ENCODE measurements at places on chromosomes 5 and 9.

GRCh38 chr5:32339878-32340277 lies 27.1 kb upstream of the MTMR12 start:
- no peak for DNase-seq

DNA sequence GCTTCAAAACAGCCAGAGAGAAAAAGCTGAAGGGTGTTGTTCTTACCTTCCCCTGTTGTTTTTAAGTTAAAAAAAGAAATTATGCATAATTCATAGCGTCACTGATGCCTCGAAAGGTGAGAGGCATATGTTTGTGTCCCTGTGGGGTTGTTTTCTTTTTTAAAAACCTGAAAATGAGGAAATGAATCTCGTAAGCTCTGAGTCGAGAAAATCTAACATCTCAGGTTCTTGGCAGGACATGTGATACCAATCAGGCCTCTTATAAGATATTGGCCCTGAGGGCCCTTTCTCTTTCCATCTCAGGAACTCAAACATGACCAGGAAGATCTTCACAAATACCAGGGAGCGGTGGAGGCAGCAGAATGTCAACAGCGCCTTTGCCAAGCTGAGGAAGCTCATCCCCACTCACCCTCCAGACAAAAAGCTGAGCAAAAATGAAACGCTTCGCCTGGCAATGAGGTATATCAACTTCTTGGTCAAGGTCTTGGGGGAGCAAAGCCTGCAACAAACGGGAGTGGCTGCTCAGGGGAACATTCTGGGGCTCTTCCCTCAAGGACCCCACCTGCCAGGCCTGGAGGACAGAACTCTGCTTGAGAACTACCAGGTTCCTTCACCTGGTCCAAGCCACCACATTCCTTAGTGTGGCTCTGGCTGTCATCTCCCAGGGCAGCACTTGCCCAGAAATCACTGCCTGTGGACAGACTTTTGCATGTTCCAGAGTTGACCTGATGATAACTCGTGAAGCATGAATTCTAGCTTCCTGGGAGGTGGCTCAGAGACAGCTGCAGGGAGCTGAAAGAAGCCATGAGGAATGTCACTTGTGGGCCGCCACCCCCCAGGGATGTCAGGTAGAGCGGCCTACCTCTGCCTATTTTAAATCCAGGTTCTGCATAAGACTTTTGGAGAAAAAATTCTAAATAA lies at the start of gene TAL2:
TSS of gene TAL2 (plus strand) at position 274 of the 921 bp plus-strand sequence. CDS start at position 314, 40 bp downstream.
- DNase-seq, result no peak

DNA sequence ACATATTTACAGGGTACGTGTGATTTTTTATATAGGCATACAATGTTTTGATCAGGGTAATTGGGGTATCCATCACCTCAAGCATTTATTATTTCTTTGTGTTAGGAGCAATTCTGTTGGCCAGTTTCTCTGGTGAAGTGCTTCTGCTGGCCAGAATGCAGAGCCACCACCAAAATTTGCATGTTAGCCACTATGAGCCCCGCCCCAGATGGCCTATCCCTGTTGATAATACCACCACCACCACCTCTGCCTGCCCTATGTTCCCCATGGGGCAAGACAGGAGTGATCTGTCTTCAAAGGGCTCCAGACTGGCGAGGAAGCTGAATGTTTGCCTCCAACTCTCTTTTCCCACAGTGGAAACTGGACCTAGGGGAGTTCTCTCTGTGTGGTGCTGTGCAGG lies 26.0 kb upstream of the JAK2 start:
- DNase-seq, result no peak

DNA sequence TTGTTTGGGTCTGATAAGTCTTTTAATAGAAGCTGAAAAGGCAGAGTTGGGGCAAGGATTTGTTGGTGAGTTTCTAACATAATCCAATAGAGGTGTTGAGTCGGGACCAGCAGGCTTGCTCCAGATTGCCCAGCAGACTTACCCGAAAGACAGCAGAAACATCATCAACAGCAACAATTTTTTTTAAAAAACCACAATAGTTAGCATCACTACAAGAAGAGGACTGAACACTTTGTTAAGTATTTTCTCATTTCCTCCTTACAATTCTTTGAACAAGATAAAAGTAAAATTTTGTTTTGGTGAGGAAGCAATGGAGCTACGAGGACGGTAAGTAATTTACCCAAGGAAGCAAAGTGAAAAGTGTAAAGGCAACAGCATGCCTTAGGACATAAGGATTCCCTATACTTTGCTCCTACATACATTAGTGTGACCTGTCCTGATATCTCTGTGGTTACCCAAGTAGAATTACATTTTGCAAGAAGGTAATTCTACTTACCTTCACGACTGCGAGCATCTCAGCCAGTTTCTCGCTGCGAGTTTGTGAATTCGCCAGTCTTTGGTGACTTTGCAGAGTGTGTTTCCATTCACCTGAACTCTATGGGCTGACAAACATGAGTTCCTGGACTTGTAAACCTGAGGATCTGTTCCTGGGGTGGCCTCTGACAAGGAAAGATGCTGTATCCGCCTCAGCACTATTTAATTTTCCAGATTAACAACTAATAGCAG lies 13.2 kb downstream of the ITK start:
- DNase-seq, result no peak

DNA sequence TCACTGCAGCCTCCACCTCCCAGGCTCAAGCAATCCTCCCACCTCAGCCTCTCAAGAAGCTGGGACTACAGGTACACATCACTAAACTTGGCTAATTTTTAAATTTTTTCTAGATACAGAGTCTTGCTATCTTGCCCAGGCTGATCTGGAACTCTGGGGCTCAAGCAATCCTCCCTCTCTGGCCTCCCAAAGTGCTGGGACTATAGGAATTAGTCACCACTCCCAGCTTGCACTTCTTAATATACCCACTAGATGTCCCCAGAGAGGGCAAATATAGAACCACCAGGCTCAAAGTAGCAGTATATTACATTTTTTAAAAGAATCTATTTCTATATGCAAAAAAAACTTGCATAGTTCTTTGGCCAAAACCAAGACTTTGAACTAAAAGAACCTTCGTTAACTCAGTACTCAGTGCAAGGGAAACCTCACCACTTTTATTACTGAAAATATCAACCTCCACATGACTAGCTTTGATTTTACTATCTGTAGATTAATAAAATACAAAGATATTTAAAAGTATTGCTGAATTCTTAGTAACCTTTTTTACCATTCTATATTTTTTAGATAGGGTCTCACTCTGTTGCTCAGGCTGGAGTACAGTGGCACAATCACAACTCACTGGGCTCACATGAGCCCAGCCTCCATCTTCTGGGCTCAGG lies 25.8 kb upstream of the HSD17B3 start:
- DNase-seq, result no peak

- no peak for DNase-seq
Observed at GRCh38 chr5:84724683-84725082, 340.0 kb upstream of the EDIL3 start.

GRCh38 chr5:763998-764781 lies 20.3 kb downstream of the ZDHHC11B start:
- peak; percentile 36 for DNase-seq

DNA sequence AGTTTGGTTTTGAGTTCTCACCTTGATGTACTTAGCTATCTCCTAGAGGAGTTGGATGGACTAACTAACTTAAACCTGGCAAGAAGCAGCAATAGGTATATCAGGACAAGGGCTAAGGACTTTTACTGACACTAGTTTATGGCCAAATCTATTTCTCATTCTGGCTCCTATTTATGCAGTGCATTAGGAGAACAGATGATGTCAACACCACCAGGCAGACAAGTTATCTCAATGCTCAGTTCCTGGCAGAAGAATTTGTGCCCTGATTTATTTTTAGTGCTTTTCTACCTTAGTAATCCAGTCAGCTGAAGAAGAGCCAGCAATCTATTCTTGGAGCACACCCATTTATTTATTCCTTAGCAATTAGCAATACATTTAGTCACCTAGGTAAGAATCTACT lies 30.7 kb upstream of the MYOT start:
- DNase-seq, result no peak

GRCh38 chr9:88372103-88372654 lies 16.1 kb upstream of the SPIN1 start:
- no peak for DNase-seq

- DNase-seq, result no peak
Observed at GRCh38 chr5:55701462-55702103, 10.5 kb downstream of the SLC38A9 start.

DNA sequence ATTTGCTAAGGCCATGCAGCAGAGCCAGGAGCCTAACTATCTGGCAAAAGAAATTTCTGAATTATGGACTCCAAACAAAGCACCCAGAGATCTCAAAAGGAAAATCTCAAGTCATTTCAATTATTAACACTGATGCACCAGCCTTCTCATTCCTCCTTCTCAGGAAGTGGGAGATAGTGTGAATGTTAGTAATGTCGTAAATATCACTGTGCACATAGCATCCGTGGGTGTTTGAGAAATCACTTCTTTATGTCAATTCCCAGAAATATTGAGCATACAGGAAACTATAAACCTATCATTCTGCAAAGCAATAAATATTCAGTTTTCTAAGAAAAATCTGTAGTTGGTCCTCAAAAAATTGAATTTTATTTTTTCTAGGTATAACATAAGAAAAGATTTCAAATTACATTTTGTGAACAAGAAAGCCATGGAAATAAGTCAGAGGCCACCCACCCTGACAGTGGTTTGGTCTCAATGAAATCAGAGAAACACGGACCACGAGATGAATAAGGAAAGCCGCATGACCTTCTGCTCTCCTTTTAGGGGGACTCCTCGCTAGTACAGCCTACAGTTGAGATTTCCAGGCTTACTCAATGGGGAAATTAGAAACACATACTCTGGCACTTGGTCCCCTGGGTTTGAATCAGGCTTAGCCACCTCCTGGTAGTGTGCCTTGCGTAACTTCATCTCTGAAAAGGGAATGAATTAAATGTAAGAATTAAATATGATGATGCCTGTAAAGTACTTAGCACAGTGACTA lies 120.6 kb downstream of the DIRAS2 start:
- DNase-seq, result no peak

DNA sequence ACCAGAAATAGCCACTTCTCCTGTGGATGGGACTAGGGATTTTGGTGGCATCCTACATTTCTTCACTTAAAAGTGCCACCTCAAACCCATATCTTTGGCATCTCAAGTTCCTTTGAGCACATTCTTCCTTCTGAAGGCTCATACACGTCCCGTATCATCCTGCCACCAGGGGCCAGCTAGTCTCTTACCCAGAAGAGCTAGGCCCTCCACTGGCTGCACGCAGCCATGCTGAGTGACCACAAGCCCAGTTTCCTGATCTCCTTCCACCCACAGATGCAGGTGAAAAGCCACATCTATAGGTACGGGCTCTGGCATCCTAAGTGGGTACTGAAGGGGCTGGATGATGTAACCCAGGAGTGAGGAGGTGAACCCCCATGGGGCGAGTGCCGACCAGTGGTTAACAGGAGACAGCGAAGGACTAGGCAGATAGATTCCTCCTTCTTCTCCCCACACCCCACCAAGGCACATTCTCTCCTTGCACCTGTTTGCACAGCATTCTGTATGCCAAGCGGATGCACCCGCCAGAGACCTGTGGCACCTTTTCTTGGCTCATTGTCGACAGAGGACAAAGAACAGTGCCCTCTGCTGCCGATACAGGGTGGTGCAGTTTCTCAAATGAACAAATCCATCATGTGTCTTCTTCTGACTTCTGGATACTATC lies 14.4 kb upstream of the SCGB3A1 start:
- peak; percentile 48 for DNase-seq

DNA sequence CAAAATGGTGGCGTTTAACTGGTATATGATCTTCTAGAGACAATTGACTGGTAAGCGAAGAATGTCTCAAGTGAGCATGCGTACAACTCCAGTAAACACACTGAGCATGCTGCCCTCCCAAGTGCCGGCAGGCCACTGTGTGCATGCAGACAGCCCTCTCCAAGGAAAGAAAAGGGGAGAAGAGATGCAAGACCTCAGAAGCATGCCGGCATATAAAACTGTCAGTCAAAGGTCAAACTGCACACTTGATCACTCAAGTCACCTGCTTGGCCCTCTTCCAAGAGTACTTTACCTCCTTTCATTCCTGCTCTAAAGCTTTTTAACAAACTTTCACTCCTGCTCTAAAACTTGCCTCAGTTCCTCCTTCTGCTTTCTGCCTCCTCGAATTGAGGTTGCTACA lies 910.2 kb downstream of the TAF11L14 start:
- no peak for DNase-seq

- peak; percentile 79 for DNase-seq
Observed at GRCh38 chr9:27528076-27528885, 1.3 kb downstream of the MOB3B start.
